Activated CD4-positive, alpha-beta T cell treated with anti-CD3 and anti-CD28 coated beads for 24 hours (primary cell): ENCODE measurements at places on chromosomes 6 and 20.

DNA sequence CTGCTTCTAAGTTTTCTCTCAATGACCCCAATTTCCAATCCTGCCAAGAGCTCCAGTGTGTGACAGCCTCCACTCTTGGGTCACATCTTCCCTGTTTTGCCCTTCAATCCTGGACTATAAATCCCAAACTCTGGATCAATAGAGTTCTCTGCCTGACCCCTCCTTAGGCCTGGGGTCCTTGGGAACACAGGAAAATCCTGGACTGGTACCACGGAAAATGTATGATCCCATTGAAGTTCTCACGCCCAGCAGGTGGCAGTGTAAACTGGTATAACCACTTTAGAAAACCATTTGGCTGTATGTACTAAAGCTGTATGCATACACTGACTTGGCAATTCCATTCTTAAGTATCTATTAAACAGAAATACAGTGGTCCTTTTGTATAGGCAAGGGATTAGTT is 98.0 kb downstream of the SNAP25 start:
- no peak for DNase-seq

DNA sequence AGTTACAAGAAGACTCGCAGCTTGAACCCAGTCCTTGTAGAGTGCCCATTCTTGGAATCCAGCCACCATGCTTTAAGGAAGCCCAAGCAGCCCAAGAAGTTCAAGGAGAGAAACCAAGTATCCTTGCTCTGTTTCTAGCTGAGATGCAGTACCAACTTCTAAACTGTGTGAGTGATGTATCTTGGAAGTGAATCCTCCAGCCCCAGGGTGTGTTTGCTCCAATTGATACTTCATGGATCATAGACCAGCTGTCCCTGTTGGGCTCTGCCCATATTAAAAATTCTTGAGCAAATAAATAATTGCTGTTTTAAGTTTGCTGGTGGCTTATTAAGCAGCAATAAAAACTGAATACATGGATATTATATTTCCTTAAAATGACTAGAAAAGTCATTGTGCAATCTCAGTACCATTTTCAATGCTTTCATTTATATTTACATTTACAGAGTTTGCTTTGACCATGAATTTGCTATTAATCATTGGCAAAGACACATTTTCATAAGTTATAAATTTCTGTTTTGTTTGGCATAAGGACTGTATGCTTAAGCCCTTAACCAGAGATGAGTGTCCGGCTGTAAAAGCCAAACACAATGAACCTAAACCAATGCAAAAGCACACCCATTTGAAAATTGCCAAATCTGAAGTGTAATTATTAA is 9.2 kb downstream of the SPTLC3 start:
- no peak for DNase-seq

DNA sequence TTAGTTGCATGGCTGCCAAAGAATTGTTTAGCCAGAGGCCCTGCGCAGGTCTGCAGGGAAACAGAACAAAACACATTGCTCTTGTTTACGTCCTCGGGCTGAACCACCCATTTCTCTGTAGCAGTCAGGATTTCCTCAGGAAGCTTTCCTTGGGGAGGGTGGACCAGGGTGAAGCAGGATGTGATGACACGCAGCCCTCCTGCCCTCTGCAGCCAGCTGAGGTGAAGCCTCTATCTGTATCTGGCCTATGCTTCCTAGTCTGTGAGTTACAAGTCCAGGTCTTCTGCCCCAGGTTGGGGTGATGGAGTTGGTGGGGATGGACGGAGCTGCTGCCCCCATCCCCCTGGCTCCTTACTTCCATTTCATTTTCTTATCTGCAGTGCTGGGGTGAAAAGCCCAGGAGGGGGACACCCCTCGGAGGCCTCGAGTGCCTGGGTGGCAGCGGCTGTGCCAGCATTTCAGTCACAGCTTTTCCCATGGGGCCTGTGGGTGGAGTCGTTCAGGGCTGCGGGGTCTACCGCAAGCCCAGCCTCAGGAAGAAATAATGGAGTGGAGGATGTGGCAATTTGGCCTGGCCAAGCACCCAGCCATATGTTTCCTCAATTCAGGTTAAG is 24.9 kb downstream of the SASH1 start:
- DNase-seq, result no peak

GRCh38 chr6:130847001-130847910 is 20.1 kb downstream of the SMLR1 start:
- no peak for DNase-seq

DNA sequence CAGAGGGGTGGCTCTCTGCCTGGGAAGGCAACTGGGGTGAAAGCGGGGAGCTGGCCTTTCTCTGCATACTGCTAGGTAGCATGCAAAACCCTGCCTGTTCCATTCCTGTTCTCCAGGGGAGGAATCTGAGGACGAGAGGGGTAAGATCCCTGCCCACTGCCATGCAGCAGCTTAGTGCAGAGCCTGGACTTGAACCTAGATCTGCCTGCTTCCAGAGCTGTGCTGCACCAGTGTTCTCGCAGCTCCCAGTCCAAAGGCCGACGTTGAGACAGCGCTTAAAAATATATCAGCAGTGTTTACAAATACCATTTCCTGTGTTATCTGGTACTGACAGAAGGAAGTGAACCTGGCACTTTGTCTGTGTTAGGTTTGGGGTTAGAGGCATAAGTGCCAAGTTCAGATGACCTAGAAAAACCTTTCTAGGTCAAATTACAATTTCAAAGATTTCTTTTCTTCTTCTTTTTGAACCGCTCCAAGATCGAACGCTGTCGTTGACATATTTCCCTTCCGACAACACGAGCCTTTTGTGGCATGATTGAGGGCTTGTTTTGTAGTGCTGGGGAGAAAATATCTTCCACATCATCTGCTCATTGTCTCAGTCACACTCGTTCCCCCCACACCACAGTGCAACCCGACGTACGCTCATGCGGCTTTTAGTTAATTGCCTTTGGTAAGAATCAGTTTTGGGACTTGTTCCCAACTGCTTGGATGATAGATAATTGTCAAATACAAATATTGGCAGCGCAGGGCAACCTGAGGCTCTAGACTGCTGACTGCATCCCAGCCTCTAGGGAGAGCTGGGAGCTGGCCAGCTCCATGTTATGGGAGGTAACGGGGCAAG is 44.6 kb downstream of the TOX2 start:
- no peak for DNase-seq

GRCh38 chr6:112049026-112049799 is 4.7 kb upstream of the CCN6 start:
- DNase-seq, result no peak

GRCh38 chr6:5765141-5765760 is 241.5 kb downstream of the NRN1 start:
- DNase-seq, result no peak

- no peak for DNase-seq
Measured at GRCh38 chr6:29980511-29980910, 38.2 kb downstream of the HLA-A start.

DNA sequence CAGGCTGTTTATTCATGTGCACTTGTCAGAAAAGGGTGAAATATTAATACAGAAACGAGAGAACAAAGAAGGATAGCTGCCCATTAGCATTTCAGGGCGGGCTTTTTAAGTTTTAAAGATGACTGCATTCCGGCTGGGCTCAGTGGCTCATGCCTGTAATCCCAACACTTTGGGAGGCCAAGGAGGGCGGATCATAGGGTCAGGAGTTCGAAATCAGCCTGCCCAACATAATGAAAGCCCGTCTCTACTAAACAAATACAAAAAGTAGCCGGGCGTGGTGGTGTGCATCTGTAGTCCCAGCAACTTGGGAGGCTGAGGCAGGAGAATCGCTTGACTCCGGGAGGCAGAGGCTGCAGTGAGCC is 130.5 kb downstream of the HFE start:
- no peak for DNase-seq

- DNase-seq, result no peak
Measured at GRCh38 chr6:136250686-136251008, 536 bp upstream of the MTFR2 start.

GRCh38 chr6:161163466-161164181 is 110.2 kb downstream of the AGPAT4 start:
- no peak for DNase-seq
